ENCODE measurements at places on chromosomes 13 and 19.

- DNase-seq = no peak
Observed at GRCh38 chr13:113540523-113540922, 44.0 kb upstream of the TFDP1 start.

DNA sequence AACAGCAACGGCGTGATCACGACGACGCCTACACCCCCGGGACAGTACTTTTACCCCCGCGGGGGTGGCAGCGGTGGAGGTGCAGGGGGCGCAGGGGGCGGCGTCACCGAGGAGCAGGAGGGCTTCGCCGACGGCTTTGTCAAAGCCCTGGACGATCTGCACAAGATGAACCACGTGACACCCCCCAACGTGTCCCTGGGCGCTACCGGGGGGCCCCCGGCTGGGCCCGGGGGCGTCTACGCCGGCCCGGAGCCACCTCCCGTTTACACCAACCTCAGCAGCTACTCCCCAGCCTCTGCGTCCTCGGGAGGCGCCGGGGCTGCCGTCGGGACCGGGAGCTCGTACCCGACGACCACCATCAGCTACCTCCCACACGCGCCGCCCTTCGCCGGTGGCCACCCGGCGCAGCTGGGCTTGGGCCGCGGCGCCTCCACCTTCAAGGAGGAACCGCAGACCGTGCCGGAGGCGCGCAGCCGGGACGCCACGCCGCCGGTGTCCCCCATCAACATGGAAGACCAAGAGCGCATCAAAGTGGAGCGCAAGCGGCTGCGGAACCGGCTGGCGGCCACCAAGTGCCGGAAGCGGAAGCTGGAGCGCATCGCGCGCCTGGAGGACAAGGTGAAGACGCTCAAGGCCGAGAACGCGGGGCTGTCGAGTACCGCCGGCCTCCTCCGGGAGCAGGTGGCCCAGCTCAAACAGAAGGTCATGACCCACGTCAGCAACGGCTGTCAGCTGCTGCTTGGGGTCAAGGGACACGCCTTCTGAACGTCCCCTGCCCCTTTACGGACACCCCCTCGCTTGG, 966 bp downstream of the JUNB start:
- peak; percentile 82 for DNase-seq

DNA sequence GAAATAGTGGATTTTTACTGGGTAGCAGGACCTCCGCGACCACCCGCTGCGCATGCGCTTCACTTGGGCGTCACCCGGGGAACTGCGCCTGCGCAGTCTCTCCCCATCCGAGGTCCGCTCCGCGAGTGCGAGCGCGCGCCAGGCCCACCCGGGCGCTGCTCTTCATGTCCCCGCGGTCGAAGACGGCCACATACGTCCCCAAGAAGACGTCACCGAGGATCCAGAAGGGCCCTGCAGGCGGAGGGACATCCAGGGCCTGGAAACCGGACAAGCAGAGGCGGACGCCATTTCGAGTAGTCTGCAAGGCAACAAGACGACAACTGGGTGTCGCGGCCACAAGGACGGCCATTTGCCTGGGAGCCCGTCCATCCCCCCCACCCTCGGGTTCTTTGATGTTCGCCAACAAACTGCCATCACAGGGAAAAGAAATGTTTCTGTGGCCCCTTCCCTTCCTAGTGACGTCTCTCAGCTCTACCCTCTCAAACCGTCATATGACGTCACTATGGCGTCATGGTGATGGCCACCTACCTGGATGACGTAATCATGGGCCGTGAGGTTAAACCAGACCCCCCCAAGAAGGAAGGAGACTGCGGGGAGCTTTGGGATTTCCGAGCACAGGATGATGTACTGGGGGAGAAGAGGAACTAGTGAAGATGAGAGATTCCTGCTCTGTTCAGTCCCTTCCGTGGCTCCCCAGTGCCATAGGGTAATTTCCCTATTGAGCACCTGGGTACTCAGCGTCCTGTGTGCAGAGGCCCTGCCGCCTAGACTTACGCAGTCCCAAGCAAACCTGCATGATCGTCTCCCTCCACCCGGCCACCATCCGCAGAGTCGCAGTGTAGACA, 6.7 kb downstream of the NAPSA start:
- peak; percentile 79 for DNase-seq

GRCh38 chr13:35994131-35994966, 136.8 kb downstream of the DCLK1 start:
- DNase-seq = no peak

- DNase-seq = no peak
Observed at GRCh38 chr13:79402074-79402635, 3.9 kb downstream of the RBM26 start.

DNA sequence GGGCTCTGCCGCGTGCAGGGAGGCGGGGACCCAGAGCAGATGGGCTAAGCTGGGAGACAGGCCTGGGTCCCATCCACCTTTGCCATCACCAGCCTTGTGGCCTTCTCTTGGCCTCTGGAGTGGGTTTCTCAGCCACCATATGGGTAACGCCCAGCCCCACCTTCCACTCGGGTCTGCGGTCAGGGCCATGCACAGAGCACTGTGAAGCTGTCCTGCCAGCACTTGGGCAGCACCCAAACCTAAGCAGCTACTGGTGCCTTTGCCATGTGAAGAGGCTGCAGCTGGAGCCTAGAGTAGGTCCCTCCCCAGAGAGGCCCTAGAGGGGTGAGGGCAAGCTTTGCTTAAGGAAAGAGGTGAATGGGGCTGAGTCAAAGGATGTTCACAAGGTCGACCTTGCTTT, 24.1 kb upstream of the NPAS1 start:
- no peak for DNase-seq

DNA sequence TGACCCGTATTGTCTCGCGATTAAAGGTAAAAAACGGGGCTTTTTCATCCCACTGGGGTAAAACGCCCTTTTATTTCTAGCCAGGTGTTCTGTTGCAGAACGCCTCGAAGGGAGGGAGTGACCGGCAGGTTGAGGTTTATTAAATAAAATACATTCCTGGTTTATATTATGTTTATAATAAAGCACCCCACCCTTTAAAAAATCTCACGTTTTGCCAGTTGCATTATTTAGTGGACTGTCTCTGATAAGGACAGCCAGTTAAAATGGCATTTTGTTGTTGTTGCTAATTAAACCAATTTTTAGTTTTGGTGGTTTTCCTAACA, 25.1 kb upstream of the ZNF850 start:
- DNase-seq = no peak

DNA sequence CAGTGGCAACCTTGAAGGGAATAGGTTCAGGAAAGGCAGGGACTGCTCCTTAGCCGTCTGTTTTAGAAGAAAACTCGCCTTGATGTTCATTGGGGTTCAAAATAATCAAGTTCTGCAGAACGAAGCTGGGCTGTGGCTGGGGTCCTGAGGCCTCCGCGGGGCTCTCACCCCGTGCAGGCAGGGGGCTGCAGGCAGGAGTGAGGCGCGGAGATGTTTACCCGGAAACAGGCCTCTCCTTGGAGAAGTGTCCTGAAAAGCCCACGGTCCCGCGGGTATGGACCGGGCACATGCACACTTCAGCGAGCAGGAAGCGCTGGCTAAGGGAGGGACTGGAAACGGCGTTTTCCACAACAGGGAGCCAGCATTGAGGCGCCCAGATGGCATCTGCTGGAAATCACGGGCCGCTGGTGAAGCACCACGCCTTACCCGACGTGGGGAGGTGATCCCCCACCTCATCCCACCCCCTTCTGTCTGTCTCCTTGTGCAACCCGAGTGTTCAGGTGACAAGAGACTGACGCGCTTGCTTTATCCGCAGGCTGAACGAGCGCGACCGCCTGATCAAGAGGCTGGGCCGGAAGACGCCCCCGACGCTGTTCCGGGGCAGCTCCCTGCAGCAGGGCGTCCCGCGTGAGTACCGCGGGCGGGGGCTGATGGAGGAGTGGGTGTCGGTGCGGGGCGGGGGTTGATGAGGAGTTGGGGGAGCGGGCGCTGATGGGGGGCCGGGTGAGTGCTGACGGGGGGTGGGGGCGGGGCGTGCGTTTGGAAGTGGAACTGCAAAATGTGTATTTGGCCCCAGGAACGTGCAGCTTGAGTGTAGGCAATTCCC, 39.6 kb downstream of the SHISA2 start:
- peak; percentile 45 for DNase-seq

DNA sequence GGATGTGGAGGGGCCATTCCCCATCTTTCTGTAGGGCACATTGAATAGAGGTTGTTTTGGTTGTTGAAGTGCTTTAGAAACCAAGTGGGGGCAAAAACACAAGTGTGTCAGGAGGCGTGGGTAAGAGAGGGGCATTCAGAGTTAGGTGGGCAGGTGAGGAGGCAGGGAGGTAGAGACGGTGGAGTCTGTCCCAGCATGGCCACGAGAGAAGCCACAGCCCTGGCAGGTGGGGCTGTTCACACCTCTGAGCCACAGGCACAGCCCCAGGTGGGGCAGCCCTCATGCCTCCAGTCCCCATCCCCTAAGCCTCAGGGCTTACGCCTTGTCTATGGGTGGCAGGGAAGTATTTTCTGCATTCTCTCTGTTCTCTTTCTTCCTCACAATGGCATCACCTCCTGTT, 43.7 kb downstream of the KCTD15 start:
- DNase-seq = no peak

DNA sequence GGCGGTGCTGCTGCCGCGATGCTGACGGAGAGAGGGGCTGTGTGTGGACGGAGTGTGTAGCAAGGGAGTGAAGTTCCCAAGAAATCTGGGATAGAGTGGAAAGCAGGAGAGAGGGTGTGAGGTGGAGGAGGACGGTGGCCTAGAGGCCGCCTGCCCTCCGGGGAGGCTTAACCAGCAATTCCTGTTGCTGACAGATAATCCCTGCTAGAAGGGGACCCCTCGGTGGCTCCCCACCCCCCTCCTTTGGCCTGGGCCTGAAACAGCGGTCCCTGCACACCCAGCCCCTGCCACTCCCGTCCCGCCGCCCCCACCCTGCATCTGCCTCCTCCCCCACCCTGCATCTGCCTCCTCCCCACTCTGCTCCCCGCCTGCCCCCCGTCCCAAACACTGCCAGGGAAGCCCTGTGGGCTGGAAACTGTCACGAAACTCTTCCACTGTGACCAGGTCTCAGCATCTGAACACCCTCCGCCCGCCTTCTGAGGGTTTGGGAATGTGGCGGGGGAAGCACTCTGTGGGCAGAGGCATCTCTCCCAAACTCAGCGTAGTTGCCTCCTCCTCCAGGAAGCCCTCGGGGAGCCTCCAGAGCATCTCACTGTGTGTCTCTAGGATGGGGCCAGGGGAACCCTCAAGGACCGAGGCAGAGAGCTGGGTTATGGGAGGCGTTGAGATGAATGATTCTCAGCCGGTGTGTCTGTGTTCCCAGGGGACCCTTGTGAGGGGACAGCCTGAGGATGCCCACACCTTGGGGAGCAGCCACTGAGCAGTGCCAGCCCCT, 17.1 kb upstream of the MATK start:
- no peak for DNase-seq

DNA sequence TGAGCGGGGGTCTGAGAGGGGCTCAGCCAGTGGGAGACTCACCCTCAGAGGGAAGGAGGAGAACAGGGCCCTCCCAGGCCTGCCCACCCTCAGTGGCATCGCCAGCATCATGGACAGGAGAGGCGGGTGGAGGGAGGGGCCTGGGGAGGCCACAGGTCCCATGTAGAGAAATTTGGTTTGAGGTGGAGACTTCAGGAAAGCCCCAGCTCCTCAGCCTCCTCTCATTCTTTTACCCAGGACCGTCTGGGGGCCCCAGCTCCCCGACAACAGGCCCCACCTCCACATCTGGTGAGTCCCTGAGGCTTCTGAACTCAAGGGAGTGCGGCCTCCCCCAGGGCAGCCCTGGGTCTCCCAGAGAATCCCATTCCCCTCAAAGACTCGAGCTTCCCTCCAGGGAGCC, 3.1 kb downstream of the LILRB1 start:
- DNase-seq = no peak

DNA sequence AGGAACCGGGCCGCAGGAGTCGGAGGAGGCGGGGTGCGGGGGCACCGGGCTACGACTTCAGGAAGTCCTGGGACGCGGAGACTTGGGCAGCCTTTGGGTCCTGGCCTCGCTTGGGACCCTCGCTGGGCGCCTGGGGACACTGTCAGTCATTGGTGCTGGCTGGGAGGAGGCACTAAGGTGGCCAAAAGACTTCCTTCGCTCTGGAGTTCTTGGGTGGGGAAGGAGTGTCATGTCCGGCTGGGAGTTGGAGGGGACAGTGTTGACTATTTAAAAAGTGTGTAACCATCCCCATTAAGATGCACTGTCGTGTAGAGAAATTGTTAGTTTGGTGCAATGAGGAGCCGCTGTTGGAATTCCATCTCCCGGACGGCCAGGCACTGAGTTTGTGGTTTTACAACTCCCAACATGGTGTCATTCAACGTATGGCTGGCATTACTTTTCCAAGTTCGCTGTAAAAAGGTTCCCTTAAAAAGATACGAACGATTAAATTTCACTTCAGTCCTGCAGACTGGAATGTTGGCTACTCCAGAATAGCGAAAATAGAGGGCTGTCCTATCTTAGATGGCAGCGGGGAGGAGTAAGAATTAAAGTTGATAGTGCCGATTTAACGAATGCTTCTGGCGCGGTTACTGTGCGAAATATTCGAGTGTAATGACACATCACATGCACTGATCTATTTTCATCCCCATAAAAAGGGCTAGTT, 776 bp downstream of the DNAJC3 start:
- no peak for DNase-seq

DNA sequence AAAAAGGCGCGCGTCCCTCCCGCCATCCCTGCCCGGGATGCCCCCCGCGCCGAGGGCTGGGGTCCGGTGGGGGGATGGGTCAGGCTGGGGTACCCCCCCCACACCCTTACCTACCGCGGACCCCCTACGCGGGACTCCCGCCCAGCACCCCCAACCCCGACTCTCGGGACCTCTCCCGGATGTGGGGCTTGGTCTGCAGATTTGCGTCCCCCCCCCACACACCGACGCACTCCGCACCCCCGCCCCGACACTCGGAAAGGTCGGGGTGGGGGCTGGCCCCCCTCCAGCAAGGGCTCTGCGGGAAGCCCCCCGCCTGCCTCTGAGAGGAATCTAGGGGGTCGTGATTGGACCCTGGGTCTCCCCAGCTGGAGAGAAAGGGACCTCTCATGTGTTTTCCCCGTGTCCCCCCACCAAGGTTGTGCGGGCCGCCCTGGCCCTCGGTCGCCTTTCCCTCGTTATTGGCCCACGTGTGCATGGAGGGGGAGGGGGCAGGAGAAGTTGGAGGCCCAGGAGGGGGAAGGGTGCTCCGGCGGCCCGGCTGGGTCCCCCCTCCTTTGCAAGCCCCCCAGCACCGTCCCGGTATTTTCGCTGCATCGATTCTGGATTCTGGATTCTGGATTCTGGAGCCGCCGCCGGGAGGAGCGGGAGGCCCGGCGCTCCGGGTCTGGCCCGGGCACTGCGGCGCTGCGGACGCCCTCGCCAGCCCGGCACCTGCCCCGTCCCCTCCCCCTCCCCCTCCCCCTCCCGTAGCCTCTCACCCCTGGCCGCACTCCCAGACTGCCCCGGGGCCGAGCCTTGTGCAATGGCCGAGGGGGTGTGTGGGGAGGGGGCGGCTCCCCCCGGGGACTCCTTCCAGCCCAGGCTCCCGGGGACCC, 607 bp downstream of the NFIC start:
- no peak for DNase-seq

- DNase-seq = no peak
Observed at GRCh38 chr13:75801388-75801945, 165.3 kb downstream of the LMO7 start.

GRCh38 chr19:5880196-5880595, 9.9 kb upstream of the FUT5 start:
- DNase-seq = no peak

DNA sequence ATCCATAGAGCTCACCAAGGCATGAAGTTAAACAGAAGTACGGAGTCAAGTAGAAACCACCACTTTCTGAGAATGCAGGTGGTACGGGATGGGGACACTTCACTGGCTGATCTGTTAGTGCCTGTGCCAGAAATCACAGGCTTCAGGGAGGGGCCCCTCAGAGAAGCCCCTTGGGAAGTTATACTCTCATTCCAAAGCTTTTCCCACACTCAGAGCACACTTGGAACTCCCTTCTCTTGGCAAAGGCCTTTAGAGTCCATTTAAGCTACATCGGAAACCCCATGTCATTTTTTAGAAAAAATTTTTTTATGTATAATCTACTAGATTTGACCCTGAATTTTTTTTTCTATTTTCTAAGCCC, 80.7 kb upstream of the WASF3 start:
- DNase-seq = no peak
